ENCODE measurements at places on chromosomes 16 and 17. TPM values are rescaled to one million over a fixed set of nuclear protein-coding genes. Genes with fewer than 3 reads are reported as not detected.

CD79B gene
- total RNA-seq = 1.5 TPM

DNA sequence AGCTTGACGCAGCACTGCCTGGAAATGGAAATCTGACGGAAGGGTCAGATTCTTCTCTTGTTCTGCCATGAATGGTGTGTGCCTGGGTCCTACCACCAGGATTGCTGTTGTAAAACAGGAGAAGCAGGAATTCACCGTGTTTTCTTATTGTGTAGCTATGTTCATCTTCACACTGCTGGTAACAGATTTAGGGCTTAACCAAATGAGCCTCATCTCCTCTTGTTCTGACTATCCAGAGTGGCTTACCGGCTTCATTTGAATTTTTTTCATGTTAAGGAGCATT, 97.3 kb upstream of the CHMP6 start:
- no peak overlapping the region for H3K4me3 ChIP-seq
- no peak for DNase-seq
- H3K36me3 ChIP-seq = no peaks in the 10 kb centered on the region
- H3K27me3 ChIP-seq = no peaks in the 10 kb centered on the region

DNA sequence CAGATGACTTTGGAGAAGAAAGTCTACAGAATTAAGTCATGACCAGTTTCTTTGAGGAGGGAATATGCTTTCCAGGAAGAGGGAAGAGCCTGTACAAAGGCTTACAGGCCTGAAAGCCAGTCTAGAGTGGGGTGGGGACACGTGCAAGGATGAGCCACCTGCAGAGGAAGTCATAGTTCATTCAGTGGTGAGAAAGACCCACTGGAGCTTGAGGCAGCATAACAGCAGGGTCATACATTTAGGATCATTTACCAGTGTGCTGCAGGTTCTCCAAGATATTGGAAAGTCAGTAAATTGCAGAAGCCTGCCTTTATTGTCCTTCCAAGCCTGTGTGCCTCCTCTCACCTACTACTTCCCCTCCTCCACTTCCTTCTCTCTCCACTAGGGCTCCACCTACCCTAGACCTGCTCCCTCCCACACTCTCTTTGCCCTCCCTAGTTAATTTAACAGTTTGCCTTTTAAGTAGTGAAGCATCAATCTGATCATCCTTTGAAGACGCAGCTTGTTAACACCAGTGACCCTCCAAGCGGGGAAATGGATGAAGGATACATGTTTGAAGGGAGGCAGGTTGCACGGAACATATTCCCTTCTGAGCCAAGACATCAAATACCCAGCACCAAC, 40.2 kb downstream of the CDRT15 start:
- no peaks in the 10 kb centered on the region for H3K4me1 ChIP-seq
- H3K36me3 ChIP-seq = no peaks in the 10 kb centered on the region
- H3K27me3 ChIP-seq = no peaks in the 10 kb centered on the region
- DNase-seq = no peak
- H3K4me3 ChIP-seq = no peak overlapping the region

DNA sequence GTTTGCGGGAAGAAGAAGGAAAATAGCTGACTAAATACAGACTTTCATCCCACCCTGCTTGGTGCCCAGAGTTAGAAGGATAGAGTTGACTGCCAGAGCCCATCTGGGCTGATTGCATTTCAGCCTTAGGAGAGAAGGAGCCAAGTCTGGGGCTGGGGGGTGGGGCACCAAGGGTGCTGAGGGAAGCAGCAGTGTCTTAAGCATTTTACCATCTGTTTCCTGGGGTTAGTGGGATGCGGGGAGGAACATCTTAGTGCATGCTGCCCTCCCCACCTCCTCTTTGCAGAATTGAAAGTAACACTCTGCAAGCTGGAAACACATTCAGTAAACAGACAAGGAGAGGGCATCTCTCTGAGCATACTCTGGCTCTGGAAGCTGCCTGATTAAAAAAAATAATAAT, 1.5 kb upstream of the ARL5C start:
- no peak overlapping the region for H3K27ac ChIP-seq
- H3K36me3 ChIP-seq = no peaks in the 10 kb centered on the region
- peaks cover 31% of the 10 kb centered on the region for H3K27me3 ChIP-seq
- H3K4me1 ChIP-seq = peaks cover 4% of the 10 kb centered on the region
- H3K4me3 ChIP-seq = no peak overlapping the region
- no peak for DNase-seq

DNA sequence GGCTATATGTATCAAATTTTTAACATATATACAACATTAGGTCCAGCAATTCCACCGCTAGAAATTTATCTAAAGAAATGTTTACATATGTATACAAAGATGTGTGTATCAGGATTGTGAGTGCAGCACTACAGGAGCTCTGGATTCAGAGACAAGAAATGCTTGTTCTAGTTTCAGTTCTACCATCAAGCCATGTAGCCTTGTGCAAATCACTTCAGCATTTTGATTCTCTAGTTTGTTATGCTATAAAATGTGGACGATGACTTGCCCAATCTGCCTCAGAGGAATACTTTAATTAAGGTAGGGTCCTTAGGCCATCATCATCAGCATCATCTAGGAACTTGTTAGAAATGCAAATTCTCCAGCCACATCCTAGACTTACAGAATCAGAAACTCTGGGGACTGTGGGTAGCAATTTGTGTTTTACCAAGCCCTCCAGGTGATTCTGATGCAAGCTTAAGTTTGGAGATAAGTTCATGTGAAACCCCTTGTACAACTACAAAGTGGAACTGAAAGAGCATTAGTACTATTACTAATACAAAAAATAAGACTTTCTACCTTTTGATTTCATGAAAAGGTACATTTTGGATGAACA, 131.2 kb upstream of the CORO6 start:
- no peaks in the 10 kb centered on the region for H3K36me3 ChIP-seq
- no peak overlapping the region for H3K27ac ChIP-seq
- H3K4me1 ChIP-seq = no peaks in the 10 kb centered on the region
- H3K27me3 ChIP-seq = no peaks in the 10 kb centered on the region
- no peak for DNase-seq
- no peak overlapping the region for H3K4me3 ChIP-seq

DNA sequence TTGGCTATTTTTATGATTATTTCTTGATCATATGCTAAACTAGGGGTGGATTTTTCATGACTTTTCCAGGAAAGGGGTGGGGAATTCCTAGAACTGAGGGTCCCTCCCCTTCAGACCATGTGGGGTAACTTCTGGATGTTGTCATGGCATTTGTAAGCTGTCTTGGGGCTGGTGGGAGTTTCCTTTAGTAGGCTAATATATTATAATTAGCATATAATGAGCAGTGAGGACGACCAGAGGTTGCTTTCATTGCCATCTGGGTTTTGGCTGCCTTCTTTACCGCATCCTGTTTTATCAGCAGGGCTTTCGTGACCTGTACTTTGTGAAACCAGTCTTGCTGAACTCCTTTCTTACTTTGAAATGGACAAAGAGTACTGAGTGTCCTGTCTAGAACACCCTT, 40.4 kb upstream of the ABCA5 start:
- H3K27me3 ChIP-seq = no peaks in the 10 kb centered on the region
- H3K4me3 ChIP-seq = no peak overlapping the region
- no peak for DNase-seq
- H3K4me1 ChIP-seq = no peaks in the 10 kb centered on the region

GRCh38 chr17:5365831-5366230, 53.6 kb downstream of the NUP88 start:
- no peak for DNase-seq
- peaks cover 1% of the 10 kb centered on the region for H3K4me1 ChIP-seq
- H3K27ac ChIP-seq = no peak overlapping the region
- H3K27me3 ChIP-seq = no peaks in the 10 kb centered on the region
- H3K36me3 ChIP-seq = no peaks in the 10 kb centered on the region

- no peaks in the 10 kb centered on the region for H3K36me3 ChIP-seq
- no peaks in the 10 kb centered on the region for H3K27me3 ChIP-seq
- no peak overlapping the region for H3K27ac ChIP-seq
These were observed 678 bp upstream of the GH1 start for GRCh38 chr17:63919311-63919723.

Data from H1 (cell line).